ENCODE measurements at places on chromosomes 7 and 10.

GRCh38 chr10:16408379-16408778, 28.4 kb upstream of the PTER start:
- DNase-seq = no peak

GRCh38 chr10:113687037-113687436, 7.3 kb downstream of the CASP7 start:
- no peak for DNase-seq

- DNase-seq = no peak
Measured at GRCh38 chr7:16347066-16347826, 74.1 kb downstream of the CRPPA start.

GRCh38 chr7:140609646-140610045, 31.0 kb downstream of the DENND2A start:
- DNase-seq = no peak

DNA sequence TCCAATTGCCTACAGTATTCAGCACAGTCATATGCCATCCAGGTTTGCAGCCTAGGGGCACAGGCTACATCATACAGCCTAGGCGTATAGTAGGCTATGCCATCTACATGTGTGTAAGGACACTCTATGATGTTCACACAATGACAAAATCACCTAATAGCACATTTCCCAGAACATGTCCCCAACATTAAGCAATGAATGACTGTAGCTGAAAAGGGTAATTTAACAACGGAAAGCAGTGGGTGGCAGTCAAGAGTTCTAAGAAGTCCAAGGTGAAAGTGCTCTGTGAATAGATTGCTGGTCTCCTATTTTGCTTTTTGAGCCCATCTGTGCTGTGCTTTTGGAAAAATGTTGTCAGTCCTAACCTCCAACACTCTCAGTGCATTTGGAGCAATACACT, 162.6 kb downstream of the KLF6 start:
- no peak for DNase-seq

GRCh38 chr7:53237344-53237913, 202.0 kb downstream of the POM121L12 start:
- no peak for DNase-seq

GRCh38 chr10:63711361-63711760, 190.2 kb downstream of the REEP3 start:
- DNase-seq = no peak
